Mesothelial cell of epicardium (in vitro differentiated cells): ENCODE measurements at places on chromosomes 12 and 14.

- DNase-seq: no peak
Observed at GRCh38 chr12:77932216-77932615, 101.5 kb downstream of the NAV3 start.

DNA sequence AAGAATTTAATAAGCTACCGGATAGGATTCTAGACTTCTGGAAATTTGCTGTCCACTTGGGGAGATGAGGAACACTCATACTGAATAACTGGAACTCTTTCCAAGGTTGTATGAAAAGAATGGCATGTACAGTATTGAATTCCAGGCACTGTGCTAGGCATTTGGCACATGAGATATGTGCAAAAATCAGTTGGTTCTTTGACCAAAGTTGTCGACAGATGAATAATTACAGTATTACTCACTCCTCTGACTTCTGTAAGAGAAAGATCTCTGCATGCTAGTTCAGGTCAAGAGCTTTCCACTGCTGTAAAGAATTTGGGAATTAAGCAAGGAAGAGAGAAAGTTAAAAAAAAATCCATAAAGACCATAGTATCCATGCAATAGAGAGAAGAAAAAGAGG is 764.7 kb downstream of the BCL11B start:
- no peak for DNase-seq

DNA sequence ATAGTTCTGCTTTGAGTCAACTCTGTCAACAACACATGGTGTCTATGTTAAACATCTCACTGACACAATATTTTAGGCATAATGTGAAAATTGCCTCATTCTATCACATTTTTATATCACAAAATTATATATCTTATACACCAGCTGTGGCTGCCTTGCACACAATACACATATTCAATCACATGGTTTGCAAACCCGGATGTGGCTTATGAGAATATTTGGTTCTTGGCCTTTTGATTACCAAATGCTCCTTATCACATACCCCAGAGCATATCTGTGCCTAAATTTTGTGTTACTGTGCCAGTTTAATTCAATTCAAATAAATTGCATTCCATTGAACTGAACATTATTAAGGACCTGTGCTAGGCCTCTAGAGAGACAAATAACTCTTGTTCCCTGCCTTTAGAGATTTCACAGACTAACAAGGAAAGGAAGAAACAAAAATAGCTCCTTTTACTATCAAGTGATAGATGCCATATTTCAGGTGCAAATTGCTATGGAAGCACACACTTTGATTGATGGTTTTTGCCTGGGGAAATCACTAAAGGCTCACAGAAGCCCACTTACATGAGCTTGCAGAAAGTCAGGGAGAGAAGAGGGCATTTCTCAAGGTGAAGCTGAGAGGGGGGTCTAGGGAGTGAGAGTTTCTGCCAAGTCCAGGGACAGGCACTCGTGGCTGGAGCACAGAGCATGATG is 63.4 kb downstream of the PPP1R36 start:
- DNase-seq: no peak

GRCh38 chr14:71621980-71622605 is 310.1 kb upstream of the RGS6 start:
- no peak for DNase-seq

GRCh38 chr12:49622501-49623141 is 740 bp upstream of the PRPF40B start:
- no peak for DNase-seq

DNA sequence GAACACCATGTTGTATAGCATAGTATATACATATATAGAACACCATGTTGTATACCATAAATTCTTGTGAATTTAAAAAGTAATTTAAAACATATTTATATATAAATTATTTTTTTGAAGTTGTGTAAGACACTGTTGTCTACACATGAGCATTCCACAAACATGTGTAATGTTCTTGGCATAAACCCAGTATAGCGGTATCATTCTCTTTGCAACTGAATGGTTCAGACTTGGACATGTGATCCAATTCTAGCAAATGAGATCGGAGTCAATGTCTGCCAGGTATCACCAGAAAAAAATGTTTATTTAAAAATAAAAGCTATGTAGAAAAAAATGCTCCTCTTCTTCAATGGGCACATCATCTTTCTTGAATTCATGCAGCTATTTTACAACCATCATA is 33.9 kb downstream of the CEP290 start:
- DNase-seq: no peak

DNA sequence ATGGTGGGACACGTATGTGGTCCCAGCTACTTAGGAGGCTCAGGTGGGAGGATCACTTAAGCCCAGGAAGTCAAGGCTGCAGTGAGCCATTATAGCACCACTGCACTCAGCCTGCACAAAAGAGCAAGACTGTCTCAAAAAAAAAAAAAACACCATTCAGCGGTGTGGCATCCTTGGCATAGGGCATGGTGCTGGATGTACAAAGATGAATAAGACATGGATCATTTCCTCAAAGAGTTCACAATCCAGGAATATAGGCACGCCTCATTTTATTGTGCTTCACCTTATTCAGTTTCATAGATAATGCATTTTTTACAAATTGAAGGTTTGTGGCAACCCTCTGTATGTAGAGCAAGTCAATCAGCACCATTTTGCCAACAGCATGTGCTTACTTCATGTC is 6.4 kb downstream of the CINP start:
- DNase-seq: no peak

GRCh38 chr12:98275131-98275475 is 240.3 kb upstream of the TMPO start:
- no peak for DNase-seq

GRCh38 chr12:52608161-52608560 is 6.9 kb upstream of the KRT72 start:
- no peak for DNase-seq

- DNase-seq: no peak
Observed at GRCh38 chr12:60930151-60930550, 1330.1 kb upstream of the USP15 start.

DNA sequence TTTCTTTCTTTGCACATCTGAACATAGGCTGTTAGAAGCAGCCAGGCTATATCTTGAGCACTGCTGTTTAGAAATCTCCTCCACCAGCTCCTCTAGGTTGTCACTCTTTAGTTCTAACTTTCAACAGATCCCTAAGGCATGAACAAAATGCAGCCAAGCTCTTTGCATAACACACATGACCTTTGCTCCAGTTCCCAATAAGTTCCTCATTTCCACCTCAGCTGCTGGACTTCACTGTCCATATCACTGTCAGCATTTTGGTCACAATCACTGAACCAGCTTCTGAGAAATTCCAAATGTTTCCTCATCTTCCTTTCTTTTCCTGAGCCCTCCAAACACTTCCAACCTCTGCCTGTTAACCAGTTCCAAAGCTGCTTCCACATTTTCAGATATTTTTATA is 27.6 kb upstream of the C14orf132 start:
- DNase-seq: no peak

GRCh38 chr14:61749264-61749663 is 13.0 kb upstream of the SNAPC1 start:
- no peak for DNase-seq

DNA sequence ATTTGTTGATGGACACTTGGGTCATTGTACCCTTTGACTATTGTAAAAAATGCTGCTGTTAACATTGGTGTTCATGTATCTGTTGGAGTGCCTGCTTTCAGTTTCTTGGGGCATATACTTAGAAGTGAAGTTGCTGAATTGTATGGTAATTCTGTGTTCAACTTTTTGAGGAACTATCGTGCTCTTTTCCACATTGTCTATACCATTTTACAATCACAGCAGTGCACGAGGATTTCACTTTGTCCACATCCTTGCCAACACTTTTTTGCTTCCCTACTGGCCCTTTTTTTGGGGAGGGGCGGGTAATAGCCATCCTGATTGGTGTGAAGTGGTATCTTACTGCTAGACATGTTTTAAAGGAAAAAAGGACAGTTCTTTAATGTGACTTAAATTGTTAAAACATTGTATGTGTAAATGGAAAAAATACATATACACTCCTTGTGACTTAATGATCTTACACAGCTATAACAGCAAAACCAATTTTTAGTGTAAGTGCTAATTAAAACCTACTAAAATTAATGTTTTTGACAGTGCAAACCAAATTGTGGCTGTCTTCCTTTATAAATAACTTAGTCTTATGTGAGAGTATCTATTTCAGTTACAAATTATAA is 52.7 kb downstream of the WNK1 start:
- DNase-seq: no peak

- no peak for DNase-seq
Observed at GRCh38 chr12:115923851-115924250, 353.6 kb downstream of the MED13L start.

GRCh38 chr14:55762595-55763232 is 182.7 kb downstream of the KTN1 start:
- DNase-seq: no peak

- DNase-seq: no peak
Observed at GRCh38 chr12:11623382-11623781, 26.1 kb upstream of the ETV6 start.

DNA sequence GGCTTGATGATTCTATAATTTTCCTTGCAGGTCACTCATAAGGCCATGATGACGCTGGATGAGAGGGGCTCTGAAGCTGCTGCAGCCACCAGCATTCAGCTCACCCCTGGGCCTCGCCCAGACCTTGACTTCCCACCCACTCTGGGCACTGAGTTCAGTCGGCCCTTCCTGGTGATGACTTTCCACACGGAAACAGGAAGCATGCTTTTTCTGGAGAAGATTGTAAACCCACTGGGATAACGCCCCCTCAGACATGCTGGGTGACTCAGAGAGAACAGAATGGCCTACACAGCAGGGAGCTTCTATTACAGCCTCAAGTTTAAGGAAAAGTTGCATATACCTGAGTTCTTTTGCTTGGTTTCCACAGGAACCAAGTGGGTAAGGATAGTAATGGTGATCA is 34.3 kb downstream of the SERPINA3 start:
- DNase-seq: no peak

DNA sequence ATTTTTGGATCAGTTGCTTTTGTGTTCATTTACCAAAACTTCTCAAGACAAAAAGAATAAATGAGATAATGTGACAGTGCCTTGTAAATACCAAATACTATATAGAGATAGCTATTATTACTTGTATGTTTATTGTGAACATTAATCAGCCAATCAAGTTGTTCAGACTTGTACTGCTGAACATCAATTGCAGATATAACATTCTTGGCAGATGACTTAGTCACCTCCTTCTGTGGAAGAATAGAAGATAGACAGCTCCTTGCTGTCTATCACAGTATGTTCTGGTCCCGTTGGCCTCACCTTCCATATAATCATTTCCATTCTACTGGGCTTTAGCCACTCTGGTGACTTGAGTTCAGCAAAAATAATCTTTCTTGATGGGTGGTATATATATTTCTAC is 30.1 kb downstream of the PSEN1 start:
- no peak for DNase-seq

DNA sequence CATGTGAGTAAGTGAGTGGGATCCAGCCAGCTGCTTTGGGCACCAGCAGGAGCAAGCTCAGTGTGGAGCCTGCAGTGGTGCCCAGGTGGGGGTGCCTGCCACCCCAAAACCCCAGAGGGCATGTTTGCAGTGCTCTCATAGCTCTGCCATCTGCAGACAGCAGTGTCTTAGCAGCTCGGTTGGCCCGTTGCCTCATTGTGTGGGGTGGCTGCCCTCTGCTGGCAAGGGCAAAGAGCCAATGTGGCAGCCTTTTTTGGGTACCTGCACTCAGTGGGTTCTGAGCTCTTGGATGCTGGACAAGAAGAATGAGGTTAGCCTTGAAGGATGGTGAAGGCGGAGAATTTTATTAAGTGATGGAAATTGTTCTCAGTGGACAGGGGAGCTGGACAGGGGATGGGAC is 52.3 kb downstream of the NEUROD4 start:
- DNase-seq: no peak

DNA sequence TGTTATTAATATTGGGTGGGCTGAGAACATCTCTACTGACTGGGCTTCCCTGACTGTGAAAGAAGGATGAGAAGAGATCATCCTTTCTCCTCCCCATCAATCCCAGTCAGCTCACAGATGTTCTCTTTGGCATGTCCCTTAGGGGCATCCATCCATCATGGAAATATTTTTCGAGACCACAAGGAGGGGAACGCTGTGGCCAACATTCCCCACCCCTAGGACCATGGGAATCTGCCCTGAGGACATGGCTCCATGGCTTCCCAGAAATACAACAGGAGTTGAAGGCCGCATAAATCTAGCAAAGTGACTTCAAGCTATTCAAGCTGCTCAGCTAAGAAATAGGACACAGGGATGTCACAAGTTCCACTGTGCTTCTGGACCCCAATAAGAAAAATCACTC is 456.8 kb downstream of the MED13L start:
- DNase-seq: no peak

DNA sequence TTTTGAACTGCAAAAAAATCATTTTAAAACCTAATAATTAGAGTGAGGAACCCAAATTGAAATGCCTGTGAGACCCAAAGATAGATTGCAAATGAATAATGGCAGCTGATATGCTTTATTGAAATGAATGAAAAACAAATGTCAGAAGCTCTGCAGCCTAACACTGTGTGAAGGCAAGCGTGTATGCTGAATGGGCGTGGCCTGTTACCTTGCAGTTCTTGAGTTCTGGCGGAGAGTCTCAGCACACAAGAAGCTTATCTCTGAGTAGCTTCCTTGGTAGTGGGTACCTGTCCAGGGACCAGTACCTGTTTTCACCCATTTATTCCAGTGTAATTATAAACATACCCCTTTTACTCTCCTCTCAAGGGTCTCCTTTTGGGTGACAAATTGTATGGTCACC is 341.2 kb downstream of the NPAS3 start:
- no peak for DNase-seq

GRCh38 chr12:122724641-122725243 is 5.9 kb downstream of the HCAR1 start:
- no peak for DNase-seq

DNA sequence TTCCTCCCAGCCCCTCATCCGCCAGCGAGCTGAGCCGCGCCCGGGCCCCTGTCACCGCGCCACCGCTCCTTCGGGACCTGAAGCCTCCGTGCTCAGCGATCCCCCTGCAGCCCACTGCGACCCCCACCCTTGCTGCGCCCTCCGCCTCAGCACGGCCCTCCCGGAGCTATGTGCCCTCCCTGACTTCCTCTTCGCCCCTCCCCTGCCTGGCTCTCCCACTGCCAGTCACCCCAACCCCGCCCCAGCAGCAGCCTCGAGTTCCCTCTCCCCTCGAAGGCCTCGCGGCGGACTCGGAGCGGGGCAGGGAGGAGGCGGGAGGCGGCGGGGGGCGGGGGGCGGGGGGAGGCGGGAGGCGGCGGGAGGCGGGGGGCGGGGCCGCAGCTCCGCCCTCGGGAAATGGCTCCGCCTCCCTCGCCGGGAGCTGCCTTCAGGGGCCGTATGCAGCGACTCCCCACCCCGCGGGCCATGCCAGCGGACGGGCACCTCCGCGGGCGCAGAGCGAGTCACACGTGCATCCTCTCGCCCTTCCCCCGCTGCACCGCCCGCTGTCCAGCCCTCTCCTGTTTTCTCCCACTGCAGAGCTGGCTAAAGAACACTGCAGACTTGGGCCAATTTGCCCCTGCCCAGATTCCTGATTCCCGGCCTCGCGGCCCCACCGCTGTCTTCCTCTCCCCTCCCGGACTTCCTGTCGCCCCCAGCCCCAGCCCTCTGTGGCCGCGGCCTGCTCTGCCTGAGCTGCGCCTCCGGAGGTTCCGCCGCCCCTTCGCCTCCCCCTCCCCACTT is 29.1 kb upstream of the ADIPOR2 start:
- DNase-seq: peak; percentile 77
